ENCODE measurements at places on chromosomes 3 and 15.

DNA sequence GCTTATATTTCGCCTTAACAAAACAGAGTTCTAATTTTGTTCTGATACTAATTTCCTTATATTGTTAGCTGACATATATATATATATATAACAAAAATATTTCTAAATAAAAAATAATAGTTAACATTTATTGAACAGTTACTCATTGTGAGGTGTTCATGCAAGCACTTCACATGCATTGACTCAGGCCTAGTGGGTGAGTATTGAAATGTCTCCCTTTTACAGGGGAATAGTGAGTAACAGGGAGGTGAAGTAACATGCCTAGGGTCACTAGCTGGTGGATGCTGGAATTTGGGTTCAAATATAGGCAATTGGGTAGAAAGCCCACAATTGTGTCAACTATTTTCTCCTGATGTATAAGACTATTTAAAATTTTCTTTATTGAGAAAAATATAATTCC lies 102.6 kb upstream of the ZPLD1 start:
- H3K27ac ChIP-seq: no peak overlapping the region
- H3K36me3 ChIP-seq: no peaks in the 10 kb centered on the region
- H3K27me3 ChIP-seq: no peaks in the 10 kb centered on the region
- H3K4me3 ChIP-seq: no peak overlapping the region
- no peaks in the 10 kb centered on the region for H3K4me1 ChIP-seq

DNA sequence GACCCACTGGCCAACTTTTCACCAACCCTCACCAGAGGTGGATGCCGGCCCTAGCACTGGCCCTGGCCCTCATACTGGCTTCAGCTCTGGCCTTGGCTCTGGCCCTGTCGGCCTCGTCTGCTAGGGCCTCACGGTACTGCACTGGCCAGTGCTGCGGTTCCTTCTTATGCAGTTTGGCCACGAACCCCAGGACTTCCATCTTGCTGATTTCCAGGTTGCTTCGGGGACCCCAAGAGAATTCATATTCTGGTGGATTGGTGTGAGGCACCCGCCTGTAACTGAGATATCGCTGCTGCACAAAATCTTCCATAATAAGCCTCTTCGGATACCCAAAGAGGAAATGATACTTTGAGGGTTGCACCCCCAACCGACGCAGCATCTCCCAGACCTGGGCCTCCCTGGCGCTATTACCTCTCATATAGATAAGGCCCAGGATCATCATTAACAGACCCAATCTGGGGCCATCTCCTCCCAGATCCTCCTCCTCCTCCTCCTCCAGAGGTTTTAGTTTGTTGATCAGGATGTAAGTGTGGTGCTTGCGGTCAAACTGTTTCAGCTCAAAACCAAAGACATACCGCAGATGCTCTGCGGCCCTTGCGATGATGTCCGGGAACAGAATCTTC lies 883 bp downstream of the MAGEF1 start:
- H3K27ac ChIP-seq: peak overlapping the region; percentile 70
- no peaks in the 10 kb centered on the region for H3K36me3 ChIP-seq
- H3K4me1 ChIP-seq: peaks cover 14% of the 10 kb centered on the region
- H3K27me3 ChIP-seq: no peaks in the 10 kb centered on the region
- H3K4me3 ChIP-seq: peak overlapping the region; percentile 80
- ATAC-seq: no peak

DNA sequence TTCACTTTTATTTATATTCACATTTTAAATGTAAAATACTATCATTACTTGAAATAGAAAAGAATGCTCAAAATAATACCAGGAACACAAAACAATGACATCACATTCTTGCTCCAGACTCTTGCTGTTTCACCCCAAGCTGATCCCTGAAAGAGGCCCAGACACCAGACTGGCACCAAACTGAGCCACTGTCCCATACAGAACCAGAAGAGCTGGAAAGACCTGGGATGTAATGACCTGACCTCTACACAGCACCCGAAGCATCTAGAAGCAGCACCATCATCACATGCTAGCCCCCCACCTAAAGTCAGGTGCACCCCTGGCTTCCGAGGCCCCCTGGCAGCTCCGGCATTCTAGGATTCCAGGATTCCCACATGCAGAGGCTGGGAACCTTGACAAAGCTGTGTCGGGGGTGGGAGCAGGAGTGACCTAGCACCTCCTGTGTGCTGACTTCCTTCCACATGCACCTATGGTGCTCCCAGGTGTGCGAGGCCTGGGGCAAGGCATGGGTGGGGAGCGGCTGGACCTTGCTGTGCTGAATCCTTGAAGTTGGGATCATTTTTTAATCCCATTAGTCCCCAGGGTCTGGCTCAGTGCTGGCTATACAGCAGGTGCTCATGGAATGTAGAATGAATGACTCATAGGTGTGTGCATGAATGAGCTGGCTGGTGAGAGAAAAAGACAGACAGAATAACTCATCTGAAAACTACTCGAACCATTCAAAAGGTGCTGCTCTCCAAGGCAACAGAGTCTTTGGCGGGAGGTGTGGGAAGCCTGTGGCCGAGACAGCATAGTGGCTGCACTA lies 144.7 kb upstream of the IQSEC1 start:
- H3K27ac ChIP-seq: no peak overlapping the region
- no peaks in the 10 kb centered on the region for H3K36me3 ChIP-seq
- H3K4me3 ChIP-seq: no peak overlapping the region
- no peak for ATAC-seq
- no peaks in the 10 kb centered on the region for H3K4me1 ChIP-seq
- H3K27me3 ChIP-seq: peaks cover 19% of the 10 kb centered on the region

- H3K27ac ChIP-seq: no peak overlapping the region
- H3K4me3 ChIP-seq: no peak overlapping the region
- no peaks in the 10 kb centered on the region for H3K4me1 ChIP-seq
- H3K27me3 ChIP-seq: no peaks in the 10 kb centered on the region
Measured at GRCh38 chr15:97995192-97995591, 34.7 kb downstream of the ARRDC4 start.

GRCh38 chr3:191329654-191330529 lies at the start of gene UTS2B:
TSS of gene UTS2B (minus strand) at chr3:191330526. CDS start at chr3:191282189, 48,337 bp downstream.
- H3K27ac ChIP-seq: peak within 1 kb of the TSS; percentile 95
- no peaks in the 10 kb centered on the region for H3K36me3 ChIP-seq
- H3K27me3 ChIP-seq: no peaks in the 10 kb centered on the region
- peak within 1 kb of the TSS; percentile 93 for H3K4me3 ChIP-seq
- peaks cover 15% of the 10 kb centered on the region for H3K4me1 ChIP-seq
- ATAC-seq: peak; percentile 58

DNA sequence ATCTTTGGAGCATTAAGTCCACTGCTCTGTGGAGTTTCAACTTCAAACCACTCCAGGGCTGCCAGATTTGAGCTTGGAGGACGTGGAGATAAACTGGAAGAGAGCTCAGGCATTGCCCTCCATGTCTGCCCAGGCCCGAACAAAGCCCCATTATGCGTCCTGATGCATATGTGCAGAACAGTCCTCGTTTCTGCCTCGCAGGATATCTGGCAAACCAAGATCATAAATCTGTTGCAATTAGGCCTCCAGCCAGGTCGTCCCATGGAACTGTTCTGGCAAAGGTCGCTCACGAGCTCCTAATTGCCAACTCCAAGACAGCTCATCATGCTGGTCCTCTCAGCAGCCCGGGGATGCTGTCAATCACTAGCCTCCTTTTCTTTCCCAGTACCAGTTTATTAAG lies 91.2 kb downstream of the SEMA5B start:
- no peak for ATAC-seq
- H3K4me3 ChIP-seq: no peak overlapping the region
- no peaks in the 10 kb centered on the region for H3K4me1 ChIP-seq
- H3K27ac ChIP-seq: no peak overlapping the region
- no peaks in the 10 kb centered on the region for H3K27me3 ChIP-seq

DNA sequence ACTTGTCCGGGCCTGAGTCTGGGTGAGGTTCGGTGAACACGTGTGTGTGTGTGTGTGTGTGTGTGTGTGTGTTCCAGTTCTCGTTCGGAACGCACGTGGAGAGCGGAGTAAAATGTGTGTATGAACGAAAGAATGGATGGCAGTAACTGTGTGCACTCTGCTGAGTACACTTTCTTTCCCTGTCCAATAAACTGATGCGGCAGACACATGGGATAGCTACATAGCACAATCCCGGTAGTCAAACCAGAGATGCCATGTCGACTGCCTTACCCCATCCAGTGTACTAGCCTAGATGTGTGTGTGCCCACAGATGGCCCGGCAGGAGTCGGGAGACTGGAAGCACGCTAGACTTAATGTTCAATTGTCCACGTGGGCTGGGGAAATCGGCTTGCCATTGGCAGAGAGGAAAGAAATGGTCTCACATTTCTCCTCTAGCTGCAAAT lies 507 bp upstream of the GOLIM4 start:
- no peaks in the 10 kb centered on the region for H3K27me3 ChIP-seq
- H3K4me3 ChIP-seq: peak overlapping the region; percentile 66
- no peaks in the 10 kb centered on the region for H3K36me3 ChIP-seq

GRCh38 chr3:3991598-3991997 lies 192.4 kb downstream of the LRRN1 start:
- H3K36me3 ChIP-seq: no peaks in the 10 kb centered on the region
- no peaks in the 10 kb centered on the region for H3K4me1 ChIP-seq
- H3K27ac ChIP-seq: no peak overlapping the region
- no peak for ATAC-seq

- peaks cover 55% of the 10 kb centered on the region for H3K4me1 ChIP-seq
- H3K36me3 ChIP-seq: no peaks in the 10 kb centered on the region
- no peak overlapping the region for H3K4me3 ChIP-seq
- H3K27ac ChIP-seq: no peak overlapping the region
Measured at GRCh38 chr3:52839892-52840545, 5.2 kb upstream of the MUSTN1 start.

DNA sequence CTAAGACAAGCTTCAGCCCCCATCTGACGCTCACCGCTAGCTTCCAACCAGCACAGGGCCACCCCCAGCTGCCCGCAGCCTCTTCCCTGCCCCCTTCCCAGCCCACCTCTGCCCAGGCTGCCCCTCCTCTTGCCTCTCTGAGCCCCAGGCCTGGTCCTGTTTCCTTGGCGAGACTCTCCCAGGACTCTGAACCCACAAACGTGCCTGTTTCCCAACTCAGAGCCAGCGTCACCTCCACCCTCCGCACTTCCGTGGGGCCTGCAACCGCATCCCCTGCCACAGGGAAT lies 35.0 kb downstream of the ZXDC start:
- no peaks in the 10 kb centered on the region for H3K27me3 ChIP-seq
- no peaks in the 10 kb centered on the region for H3K4me1 ChIP-seq
- H3K4me3 ChIP-seq: no peak overlapping the region
- ATAC-seq: no peak
- no peak overlapping the region for H3K27ac ChIP-seq
